ENCODE measurements at places on chromosomes 5 and 9. TPM values are rescaled to one million over a fixed set of nuclear protein-coding genes. Genes with fewer than 3 reads are reported as not detected.

DNA sequence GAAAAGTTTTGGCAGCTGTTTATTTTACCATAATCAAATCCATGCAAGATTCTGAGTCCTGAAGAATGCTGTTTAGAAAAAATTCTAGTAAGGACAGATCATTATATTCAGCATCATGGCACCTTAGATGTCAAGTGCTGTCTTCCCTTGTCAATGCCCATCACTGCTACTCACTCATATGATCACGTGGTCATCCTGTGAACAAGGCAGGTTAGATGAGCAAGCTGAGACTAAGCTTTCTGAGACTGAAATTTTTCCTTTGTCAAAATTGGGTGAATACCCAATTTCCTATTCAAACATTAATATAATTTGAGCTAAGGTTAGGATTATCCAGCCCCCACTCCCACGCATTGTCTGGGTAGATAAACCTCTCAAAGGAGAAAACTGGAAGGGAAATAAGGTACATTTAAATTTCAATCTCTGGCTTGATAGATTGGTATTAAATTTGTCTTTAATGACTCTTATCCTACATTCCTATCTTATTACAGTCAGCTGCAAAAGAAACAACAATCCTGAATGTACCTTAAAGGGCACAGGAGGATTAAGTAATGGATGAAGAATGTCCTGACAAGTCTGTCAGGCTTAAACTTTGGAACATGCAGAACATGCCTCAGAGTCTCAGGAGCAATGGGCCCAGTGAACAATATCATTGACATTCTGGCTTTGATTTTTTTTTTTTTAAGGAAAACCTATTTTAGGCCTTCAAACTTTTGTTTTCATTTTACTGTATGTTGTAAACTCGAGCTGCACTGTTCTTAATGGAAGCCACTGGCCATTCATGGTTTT, 148.7 kb upstream of the RANBP3L start:
- DNase-seq, result peak; percentile 73

- DNase-seq, result peak; percentile 28
These were observed 108.1 kb upstream of the FBXL7 start for GRCh38 chr5:15391704-15392397.

DNA sequence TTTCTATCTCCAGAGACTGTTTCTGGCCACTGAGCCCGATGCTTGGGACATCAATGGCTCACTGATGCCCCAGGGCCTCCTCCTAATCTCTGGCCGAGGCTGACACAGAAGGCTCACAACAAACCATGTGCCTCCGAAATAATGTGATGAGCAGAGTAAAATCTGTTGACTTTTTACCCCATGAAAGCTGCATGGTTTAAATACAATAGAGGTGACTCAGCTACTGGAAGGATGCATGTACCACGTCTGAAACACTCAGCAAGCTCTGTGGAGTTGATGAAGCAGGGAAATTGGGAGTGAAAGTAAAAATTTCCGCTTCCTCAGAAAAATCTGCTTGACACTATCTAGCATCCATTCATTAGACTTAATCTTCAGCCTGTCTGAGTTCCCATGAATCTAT, 111.1 kb upstream of the EQTN start:
- DNase-seq, result peak; percentile 56

- DNase-seq, result peak; percentile 64
These were observed 164.4 kb downstream of the FOCAD start for GRCh38 chr9:20848490-20848889.

DNA sequence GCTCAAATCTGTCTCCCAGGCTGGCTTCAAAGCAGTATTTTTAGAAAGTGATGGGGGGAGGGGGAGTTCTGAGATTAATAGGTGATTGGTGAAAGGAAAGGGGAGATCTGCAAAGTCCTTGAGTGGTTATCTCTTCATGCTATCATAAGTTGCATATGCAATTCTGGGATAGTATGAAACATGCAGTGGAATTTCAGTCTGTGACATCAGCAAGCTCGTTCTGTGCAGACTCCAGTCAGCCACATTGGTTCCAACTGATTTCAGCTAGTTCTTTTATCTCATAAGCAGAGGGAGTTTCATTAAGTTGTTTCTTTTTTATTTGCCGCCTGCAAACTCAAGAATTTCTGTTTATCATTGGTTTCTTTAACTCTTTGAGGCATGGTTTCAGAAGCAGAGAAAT, 180.5 kb upstream of the SH3GL2 start:
- DNase-seq, result peak; percentile 7

- no peak for DNase-seq
These were observed 89.9 kb downstream of the ARL15 start for GRCh38 chr5:54220230-54221040.

Gene PDZD2
- 0.33 TPM for total RNA-seq

- DNase-seq, result no peak
These were observed 3.6 kb upstream of the PALM2AKAP2 start for GRCh38 chr9:109776391-109776790.

- peak; percentile 88 for DNase-seq
These were observed 8.8 kb downstream of the TENT2 start for GRCh38 chr5:79621056-79621455.

DNA sequence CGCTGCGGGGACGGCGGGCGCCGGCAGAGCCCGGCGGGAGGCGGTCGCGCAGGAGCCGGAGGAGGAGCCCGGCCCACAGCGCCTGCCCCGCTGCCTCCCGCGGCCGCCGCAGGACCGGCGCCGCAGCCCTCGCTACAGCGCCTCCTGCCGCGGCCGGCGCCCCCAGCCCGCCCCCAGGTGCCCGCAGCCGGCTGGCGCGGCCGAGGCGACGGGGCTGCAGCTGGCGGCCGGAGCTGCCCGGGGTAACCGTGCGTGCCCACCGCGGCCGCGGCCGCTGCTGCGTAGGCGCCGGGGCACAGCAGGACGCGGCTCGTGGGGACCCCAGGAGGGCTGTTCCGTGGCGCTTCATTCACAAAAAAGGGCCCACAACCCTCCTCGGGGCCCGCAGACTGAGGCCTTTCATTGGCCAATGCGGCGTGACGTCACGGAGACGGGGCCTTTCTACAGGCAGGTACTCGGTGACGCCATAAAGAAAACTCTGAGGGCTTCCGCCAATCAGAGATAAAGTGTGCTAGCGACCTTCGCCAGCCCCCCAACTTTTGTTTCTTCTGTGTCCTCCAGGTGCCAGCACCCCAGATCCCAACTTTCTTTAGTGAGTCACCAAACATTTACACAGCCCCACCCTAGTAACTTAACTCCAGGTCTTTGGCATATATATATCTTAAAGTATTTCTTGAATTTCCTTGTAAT, at the start of gene CDC14B:
Gene CDC14B, minus strand, starts transcription at position 353 of the 690 bp plus-strand sequence. CDS start 465 bp downstream, outside the sequence.
- DNase-seq, result peak; percentile 93

DNA sequence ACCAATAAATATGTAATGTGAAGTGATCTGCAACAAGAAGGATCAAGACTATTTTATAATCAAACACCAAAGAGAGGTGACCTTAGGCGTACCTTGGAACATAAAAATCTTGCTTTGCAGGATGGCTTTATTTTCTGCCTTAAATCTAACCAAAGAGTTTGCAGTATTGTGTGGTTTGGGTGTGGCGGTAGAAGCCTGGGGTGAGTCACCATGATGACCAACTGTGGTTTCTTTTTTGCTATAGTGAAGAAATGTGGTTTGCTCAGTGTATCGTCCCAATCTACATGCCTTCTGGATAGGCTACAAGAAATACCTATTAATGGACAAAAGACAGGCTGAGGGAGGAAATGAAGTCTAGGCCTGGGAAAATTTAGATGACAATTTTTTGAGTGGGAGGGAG, 5.1 kb upstream of the CAST start:
- peak; percentile 94 for DNase-seq

DNA sequence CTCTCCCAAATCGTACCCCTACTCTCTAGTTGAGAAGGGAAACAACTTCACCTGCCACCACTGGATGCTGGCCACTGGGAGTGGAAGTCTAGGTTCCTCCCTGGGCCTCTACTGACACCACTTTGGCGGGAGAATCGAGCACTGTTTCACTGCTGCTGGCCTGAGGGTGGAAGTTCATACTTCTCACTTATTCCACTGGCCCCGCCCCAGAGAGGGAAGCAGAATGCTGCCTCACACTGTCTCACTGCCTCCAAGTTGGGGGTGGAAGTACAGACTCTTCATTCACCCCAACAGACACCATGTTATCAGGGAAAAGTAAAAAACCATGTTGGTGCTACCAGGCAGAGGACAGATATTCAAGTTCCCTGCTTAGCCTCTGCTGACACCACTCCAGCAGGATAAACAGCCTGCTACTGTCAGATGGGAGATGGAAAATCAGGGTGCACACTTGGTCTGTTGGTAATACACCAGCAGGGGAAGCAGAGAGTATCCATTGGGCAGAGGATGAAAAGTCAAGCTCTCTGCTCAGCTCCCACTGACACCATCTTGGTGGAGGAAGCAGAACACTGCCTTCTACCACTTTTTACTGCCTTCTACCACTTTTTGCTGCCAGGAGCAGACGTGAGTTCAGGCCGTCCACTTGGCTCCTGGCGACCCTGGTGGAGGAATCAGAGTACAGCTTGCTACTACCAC, 159.4 kb downstream of the SIL1 start:
- no peak for DNase-seq

- no peak for DNase-seq
These were observed 227.3 kb upstream of the TBCA start for GRCh38 chr5:78003450-78003849.

DNA sequence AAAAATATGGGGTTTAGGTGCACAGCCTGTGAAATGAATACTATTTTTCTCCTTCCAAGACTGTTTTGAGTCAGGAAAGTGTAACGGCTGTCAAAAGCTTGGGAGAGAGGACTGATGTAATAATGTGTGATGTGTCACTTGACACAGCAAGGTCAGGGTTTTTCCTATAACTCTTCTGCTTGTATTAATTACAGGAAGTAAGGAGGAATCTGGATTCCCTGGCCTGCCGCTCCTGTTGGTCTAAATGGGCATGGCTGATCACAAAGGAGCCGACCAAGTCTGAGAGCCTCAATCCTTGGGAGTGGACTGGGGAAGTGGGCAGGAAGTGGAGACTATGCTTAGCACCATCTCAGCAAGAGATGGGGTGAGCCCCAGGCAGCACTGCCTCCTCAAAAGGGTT, 16.7 kb upstream of the SLC28A3 start:
- DNase-seq, result no peak

Gene CCL27
- total RNA-seq, result not detected

- DNase-seq, result no peak
These were observed 161.2 kb downstream of the PDE4D start for GRCh38 chr5:59732301-59732700.

GRCh38 chr5:134620634-134621033, 12.0 kb downstream of the SAR1B start:
- no peak for DNase-seq

- no peak for DNase-seq
These were observed 21.1 kb downstream of the UIMC1 start for GRCh38 chr5:176985516-176985915.

GRCh38 chr5:115423541-115423940, 121.0 kb downstream of the FEM1C start:
- DNase-seq, result no peak

GRCh38 chr5:42949348-42950115, 90.6 kb downstream of the ANXA2R start:
- DNase-seq, result peak; percentile 90

- peak; percentile 60 for DNase-seq
These were observed 75.5 kb downstream of the SEMA4D start for GRCh38 chr9:89422151-89422975.

GRCh38 chr9:37620396-37620795, 28.0 kb upstream of the TOMM5 start:
- DNase-seq, result no peak

GRCh38 chr5:148846930-148847329, 20.5 kb downstream of the ADRB2 start:
- no peak for DNase-seq

DNA sequence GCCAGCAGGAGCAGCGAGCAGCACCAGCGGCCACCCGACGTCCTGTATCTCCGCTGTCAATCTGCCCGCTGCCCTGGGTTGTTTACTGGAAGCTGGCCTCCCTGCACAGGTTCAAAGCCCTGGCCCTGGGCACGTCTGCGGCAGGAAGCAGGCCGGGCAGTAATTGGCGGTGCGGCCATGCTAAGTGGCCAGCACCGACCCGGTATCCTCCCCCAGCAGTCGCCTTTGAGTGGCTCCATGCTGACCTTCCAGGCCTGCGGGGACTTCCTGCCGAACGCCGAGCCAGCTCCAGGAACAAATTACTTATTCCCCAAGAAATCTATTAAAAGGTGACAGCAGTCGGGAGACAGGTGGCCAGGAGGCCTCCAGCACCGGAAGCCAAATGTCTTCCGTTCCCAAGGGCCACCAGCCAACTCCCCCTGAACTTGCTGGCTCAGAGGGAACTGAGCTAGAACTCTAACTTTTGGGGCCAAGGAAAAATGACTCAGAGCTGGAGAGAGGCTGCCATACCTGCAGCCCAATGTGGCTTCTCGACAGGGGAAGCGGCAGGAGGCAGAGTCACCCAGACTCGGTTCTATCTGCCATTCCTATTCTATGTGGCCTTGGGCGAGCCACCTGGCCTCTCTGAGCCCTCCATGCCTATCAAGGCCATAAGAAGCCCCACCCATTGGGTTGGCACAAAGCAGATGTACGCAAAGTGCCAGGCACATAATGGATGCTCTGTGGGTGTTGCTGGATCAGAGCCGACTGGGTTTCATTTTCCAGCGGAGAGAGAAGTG, 13.7 kb upstream of the PSMB7 start:
- no peak for DNase-seq

GRCh38 chr9:15746905-15747304, 194.1 kb downstream of the CCDC171 start:
- DNase-seq, result no peak

GRCh38 chr5:124124711-124125229, 612.8 kb downstream of the CSNK1G3 start:
- DNase-seq, result peak; percentile 4

Gene FNIP1
- 97.8 TPM for total RNA-seq
